Mesothelial cell of epicardium (in vitro differentiated cells): ENCODE measurements at places on chromosomes 7 and 10. TPM values are rescaled to one million over a fixed set of nuclear protein-coding genes. Genes with fewer than 3 reads are reported as not detected.

Gene SPDYE6
- not detected in 3 replicates for total RNA-seq

GRCh38 chr7:111380945-111381344, 181.3 kb downstream of the IMMP2L start:
- no peak for DNase-seq

- DNase-seq = no peak
Measured at GRCh38 chr10:128063736-128064107, 62.5 kb downstream of the MKI67 start.

DNA sequence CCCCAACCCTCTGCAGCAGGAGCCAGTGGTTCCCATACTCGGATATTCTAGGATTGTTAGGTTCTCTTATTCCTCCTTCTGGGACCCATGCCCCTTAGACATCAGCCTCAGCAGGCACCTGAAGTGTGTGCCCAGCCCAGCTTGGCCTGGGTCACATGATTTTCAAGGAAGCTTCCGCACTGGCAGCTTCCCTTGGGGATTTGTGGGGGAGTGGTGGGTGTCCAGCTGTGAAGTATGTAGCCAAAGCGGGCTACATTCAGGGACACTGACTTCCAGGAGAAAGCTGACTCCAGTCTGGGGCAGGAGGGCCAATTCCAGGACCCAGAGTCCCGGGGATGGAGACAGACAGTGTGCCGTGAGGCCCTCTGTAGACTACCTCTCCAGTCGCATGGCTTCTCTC, 1.3 kb downstream of the LDB1 start:
- DNase-seq = no peak
